ENCODE measurements at places on chromosomes 1 and 21. TPM values are rescaled to one million over a fixed set of nuclear protein-coding genes. Genes with fewer than 3 reads are reported as not detected.

DNA sequence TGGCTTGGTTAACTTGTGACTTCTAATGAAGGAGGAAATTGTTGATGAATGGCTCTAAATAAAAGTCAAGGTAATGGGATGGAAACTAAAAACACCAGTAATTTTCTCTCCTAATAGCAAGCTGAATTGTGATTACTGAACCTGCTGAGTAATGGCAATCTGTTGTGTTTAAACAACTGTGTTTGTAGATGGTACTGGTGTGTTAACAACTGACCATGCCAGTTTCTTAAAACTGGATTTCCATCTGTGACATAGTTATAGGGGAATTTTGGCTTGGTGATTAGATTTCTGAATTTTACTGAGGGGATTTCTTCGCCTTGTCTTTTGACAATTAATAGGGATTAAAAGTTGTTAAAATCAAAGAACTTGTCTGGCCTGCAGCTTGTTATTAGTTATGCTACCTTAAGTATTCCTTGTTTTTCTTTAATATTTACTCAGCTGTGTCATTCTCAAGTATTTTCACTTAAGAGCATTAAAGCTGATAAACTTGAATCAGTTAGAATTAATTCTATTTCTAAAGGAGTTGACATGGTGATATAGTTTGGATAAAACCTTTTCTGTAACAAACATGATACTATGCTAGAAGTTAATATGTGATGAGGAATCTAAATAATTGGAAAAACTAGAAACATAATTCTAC lies 7.9 kb upstream of the ERO1B start:
- no peak for DNase-seq

DNA sequence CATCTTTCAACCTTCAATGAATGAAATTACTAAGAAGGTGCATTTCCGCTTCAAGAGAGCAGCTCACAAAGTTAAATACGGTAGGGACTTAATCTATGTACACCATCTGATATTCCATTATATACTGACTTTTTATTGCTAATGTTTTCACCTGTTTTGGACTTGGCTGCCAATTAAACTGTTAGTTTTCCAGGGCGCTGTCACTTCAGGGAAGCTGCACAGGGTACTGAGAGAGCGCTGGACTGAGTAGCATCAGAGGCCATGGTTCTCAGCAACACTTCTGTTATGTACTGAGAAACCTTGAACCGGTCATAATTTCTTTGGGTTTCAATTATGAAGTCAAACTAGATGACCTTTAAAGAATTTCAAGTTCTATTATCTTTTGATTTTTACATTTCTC lies 8.2 kb downstream of the SSX2IP start:
- DNase-seq: no peak

- no peak for DNase-seq
These were observed 52.4 kb upstream of the SSX2IP start for GRCh38 chr1:84742653-84743052.

GRCh38 chr1:10631811-10632593 lies 157.3 kb downstream of the PEX14 start:
- DNase-seq: no peak

- DNase-seq: no peak
These were observed 10.6 kb downstream of the GFI1 start for GRCh38 chr1:92476071-92476631.

DNA sequence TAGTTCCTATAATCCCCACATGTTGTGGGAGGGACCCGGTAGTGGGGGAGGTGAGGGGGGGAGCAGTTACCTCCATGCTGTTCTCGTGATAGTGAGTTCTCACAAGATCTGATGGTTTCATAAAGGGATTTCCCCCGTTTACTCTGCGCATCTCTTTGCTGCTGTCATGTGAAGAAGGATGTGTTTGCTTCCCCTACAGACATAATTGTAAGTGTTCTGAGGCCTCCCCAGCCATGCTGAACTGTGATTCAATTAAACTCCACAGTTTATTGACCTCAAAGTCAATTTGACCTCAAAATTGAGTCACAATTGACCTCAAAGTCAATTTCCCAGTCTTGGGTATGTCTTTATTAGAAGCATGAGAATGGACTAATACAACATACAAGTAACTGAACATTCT lies 19.7 kb downstream of the DPH5 start:
- no peak for DNase-seq

Gene CR1L
- polyA plus RNA-seq: not detected

Gene SGIP1
- polyA plus RNA-seq: 85.1 TPM

Gene MFSD2A
- 2.6 TPM for polyA plus RNA-seq

Gene PRKAA2
- polyA plus RNA-seq: 4.7 TPM

Gene LCE1D
- not detected for polyA plus RNA-seq

Measured in AG04450 (cell line).